ENCODE measurements at places on chromosomes 7 and 10. TPM values are rescaled to one million over a fixed set of nuclear protein-coding genes. Genes with fewer than 3 reads are reported as not detected.
A peak's percentile ranks its signal among the peaks of the same experiment; 100 is the strongest.

GRCh38 chr10:100008142-100008522 lies 1.6 kb downstream of the DNMBP start:
- no peak for DNase-seq
- no peak overlapping the region for H3K27ac ChIP-seq
- H3K27me3 ChIP-seq = no peaks in the 10 kb centered on the region
- H3K36me3 ChIP-seq = no peaks in the 10 kb centered on the region
- H3K4me1 ChIP-seq = peaks cover 19% of the 10 kb centered on the region
- no peak overlapping the region for H3K4me3 ChIP-seq

GRCh38 chr7:112205343-112206237 lies 609 bp downstream of the DOCK4 start:
- H3K4me3 ChIP-seq = peak overlapping the region; percentile 93
- peak overlapping the region; percentile 63 for H3K27ac ChIP-seq
- DNase-seq = peak; percentile 54
- H3K27me3 ChIP-seq = no peaks in the 10 kb centered on the region

DNA sequence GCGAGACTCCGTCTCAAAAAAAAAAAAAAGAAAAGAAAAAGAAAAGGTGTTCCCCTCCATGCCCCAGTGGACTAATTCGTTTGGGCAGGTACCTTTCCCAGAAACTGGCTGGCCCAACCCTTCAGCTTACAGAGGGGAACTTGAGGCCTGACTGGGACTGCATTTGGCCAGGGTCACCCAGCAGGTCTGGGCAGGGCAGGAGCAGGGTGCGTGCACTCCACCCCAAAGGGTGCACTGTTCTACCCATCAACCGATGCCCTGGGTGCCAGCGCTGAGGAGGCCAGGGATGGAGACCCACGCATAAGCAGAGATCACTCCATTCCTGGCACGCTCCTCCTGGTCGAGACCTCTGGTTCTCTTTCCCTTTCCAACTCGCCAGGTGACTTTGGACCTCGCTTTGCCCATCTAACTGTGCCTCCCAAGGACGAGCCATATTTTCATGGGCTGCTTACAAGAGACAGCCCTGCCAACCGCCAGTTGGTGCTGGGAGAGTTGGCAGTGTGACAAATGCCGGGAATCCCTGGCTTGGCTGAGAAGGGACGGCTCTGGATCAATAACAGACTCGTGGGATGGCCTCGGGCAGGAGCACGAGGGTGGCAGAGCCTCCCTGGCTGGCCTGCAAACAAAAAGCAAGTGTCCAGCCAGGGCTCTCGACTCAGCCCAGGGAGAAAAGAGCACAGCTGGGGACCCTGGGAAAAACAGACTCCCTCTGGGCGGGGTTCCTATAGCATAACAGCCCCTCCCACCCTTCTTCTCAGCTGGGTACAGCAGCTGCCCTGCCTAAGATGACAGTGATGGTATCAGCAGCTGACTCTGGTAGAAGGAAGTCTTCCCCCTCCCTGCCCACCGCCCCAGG lies 7.9 kb downstream of the HSPB1 start:
- no peaks in the 10 kb centered on the region for H3K27me3 ChIP-seq
- peak; percentile 80 for DNase-seq
- H3K4me1 ChIP-seq = peaks cover 42% of the 10 kb centered on the region
- H3K27ac ChIP-seq = peak overlapping the region; percentile 76

DNA sequence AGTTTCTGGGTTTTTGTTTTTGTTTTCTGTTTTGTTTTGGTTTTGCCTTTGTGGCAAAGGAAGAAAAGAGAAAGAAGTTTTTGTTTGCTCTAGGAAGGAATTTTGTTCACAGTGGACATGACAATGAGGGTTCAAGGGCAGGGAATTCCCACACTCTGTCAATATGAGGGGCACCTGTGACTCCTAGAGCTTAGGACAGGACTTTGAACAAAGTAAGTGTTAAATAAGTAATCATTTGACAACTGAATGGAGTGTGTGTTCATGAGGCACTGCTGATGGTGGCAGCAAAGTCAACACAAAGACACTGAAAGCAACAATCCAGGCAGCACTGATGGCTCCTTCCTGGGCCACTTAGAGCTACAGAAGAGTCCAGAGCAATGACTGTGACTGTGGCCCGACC lies 1381.1 kb upstream of the LRRTM3 start:
- DNase-seq = no peak
- H3K27me3 ChIP-seq = no peaks in the 10 kb centered on the region
- no peaks in the 10 kb centered on the region for H3K36me3 ChIP-seq
- H3K4me1 ChIP-seq = no peaks in the 10 kb centered on the region
- H3K4me3 ChIP-seq = no peak overlapping the region

GRCh38 chr10:101771380-101771779 lies 4.5 kb downstream of the FGF8 start:
- peaks cover 26% of the 10 kb centered on the region for H3K4me1 ChIP-seq
- no peaks in the 10 kb centered on the region for H3K36me3 ChIP-seq
- no peak overlapping the region for H3K27ac ChIP-seq
- peaks cover 29% of the 10 kb centered on the region for H3K27me3 ChIP-seq
- DNase-seq = no peak

DNA sequence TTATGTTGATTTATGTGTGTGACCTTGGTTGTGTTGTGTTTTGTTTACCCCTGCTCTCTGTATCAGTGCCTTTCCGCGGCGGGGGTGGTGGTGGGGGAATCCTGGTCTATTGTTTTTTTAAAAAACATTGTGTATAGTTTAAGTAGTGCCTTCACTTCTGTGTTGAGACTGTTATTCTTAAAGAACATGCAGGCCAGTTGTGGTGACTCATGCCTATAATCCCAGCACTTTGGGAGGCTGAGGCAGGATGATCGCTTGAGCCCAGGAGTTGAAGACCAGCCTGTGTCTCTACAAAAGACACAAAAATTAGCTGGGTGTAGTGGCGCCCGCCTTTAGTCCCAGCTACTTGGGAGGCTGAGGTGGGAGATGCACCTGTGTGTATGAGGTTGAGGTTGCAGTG lies 429.0 kb upstream of the LRGUK start:
- no peaks in the 10 kb centered on the region for H3K27me3 ChIP-seq
- H3K4me1 ChIP-seq = no peaks in the 10 kb centered on the region
- no peak overlapping the region for H3K27ac ChIP-seq
- DNase-seq = no peak

- DNase-seq = peak; percentile 28
- H3K4me3 ChIP-seq = no peak overlapping the region
- peaks cover 2% of the 10 kb centered on the region for H3K36me3 ChIP-seq
- no peak overlapping the region for H3K27ac ChIP-seq
These were observed 11.0 kb upstream of the AHCYL2 start for GRCh38 chr7:129213828-129214227.

Gene OR6V1
- not detected for total RNA-seq

Gene NMT2
- total RNA-seq = 16.3 TPM

Gene PLEKHA1
- total RNA-seq = 47.0 TPM

All from thyroid gland (tissue), 4 donors.